Fibroblast of lung (primary cell): ENCODE measurements at places on chromosomes 11 and 22. TPM values are rescaled to one million over a fixed set of nuclear protein-coding genes. Genes with fewer than 3 reads are reported as not detected.
A peak's percentile ranks its signal among the peaks of the same experiment; 100 is the strongest.

ELMOD1 gene
- total RNA-seq: under 0.01 and 0.17 TPM in 2 replicates

UPB1 gene
- under 0.01 TPM in 1 of 2 replicates, not detected in the other for total RNA-seq

C1QTNF5 gene
- 32.0 and 34.4 TPM in 2 replicates for total RNA-seq

ZNRF3 gene
- 2.3 and 2.6 TPM in 2 replicates for total RNA-seq

SLC16A8 gene
- under 0.01 and 0.26 TPM in 2 replicates for total RNA-seq

GLYATL1 gene
- total RNA-seq: 0.33 TPM in 1 of 2 replicates, not detected in the other

LRRC56 gene
- total RNA-seq: 0.77 and 1.3 TPM in 2 replicates

NRIP3 gene
- total RNA-seq: 4.1 and 8.8 TPM in 2 replicates

CCDC157 gene
- total RNA-seq: 1.0 and 1.5 TPM in 2 replicates

POLR3H gene
- 15.4 and 19.7 TPM in 2 replicates for total RNA-seq

GRCh38 chr11:68687986-68688385, 3.6 kb downstream of the GAL start:
- no peak for DNase-seq

DNA sequence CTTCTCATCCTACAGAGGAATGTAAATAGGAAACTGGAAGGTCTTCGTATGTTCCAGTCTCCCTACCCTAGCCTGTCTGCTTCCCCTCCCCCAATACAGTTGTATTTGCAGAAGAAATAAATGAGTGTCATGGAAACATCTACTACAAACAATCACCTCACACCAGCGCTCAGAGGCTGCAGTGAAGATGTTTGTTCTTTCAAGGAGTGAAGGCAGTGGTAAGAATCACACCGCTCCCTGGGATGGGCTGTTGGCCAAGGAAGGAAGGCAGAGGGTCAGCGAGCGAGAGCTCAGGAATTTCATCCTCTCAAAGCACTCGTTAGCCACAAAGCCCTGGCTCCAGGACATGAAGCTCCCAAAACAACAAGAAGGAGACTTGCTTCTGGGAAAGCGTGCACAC, 1.1 kb upstream of the IGSF9B start:
- DNase-seq: peak; percentile 61

DNA sequence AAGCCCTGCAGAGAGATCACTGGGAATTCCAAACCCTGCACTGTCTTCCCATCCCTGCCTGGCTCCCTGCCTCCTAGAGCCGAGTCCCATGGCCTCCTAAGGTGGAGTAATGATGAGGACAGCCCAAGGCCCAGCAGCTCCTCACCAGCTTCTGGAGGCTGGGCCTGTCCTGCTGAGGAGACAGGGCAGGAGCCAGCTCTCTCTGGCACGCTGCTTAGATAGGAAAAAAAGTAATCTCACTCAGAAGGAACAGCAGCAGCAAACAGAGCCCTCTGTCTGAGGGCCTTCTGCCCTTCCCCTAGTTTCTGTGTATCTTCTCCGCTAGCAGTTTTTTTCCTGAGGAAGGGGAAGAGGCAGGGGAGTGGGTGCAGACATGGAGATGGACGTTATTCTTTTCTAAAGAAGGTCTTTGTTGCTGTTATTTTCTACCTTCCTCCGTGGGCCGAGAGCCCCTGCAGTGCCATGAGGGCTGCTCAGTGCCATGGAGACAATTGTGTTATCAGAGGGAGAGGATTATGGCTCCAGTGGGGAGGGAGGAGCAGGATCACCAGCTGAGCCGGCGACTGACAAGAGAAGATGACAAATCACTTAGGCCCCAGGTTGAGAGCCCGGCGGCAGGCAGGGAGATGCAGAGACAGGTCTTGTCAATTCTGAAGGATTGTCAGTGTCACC, 315.3 kb downstream of the BUD13 start:
- DNase-seq: no peak

GRCh38 chr22:41589391-41590241, at the start of gene PMM1:
Gene PMM1 (minus strand): TSS chr22:41589840. CDS start chr22:41589805, 35 bp downstream.
- peak; percentile 99 for DNase-seq

DNA sequence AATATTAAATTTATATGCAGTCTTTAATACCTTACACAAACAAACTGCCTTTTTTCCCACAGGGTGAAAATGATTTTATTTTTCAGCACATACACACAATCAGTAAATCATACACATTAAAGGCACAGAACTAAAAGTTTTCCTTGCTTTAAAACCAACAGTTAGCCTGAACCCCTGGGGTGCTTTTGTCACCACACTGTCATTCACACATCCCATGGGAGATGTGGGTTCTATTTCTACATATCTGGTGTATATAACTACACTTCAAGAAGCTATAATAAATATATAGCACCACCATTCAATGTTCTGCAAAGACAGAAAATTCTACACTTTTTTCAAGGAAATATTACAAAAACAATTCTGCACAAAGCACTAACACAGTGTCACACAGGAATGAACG, 197.0 kb downstream of the GUCY1A2 start:
- DNase-seq: no peak

GRCh38 chr11:124763156-124763947, 1.3 kb upstream of the ESAM start:
- peak; percentile 50 for DNase-seq

DNA sequence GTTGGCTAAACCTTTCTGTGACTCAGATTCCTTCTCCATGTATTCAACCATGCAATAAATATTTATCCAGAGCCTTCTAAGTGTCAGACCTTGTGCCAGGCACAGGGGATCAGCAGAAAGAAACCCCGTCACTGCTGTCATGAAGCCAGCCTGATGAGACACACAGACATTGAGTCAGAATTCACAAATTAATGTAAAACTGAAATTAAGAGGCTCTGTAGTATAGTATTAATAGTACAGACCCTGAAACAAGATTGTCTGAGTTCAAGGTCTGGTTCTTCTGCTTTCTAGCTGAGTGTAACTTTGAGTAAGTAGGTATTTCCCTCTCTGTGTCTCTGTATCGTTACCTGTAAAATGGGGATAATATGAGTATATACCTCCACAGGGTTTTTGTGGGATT, 46.9 kb downstream of the ME3 start:
- no peak for DNase-seq

GRCh38 chr11:16791191-16791961, 52.9 kb downstream of the C11orf58 start:
- peak; percentile 92 for DNase-seq

DNA sequence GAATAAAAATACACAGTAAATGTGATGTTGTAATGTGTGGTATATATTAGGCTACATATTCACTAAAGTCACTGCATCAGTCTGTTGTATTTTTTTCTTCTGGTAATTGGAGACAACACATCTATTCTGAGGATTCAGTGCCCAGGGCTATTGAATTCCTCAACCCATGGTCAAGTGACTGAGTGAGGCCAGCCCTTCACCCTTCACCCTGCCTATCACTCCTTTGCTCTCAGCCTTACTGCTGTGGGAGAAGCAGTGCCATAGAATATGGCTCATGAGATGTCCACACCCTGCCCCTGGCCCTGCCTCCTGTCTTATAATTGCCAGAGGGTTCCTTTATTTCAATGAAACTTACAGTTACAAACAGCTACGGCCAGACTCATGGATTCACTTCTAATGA, 295.6 kb downstream of the NTM start:
- no peak for DNase-seq

DNA sequence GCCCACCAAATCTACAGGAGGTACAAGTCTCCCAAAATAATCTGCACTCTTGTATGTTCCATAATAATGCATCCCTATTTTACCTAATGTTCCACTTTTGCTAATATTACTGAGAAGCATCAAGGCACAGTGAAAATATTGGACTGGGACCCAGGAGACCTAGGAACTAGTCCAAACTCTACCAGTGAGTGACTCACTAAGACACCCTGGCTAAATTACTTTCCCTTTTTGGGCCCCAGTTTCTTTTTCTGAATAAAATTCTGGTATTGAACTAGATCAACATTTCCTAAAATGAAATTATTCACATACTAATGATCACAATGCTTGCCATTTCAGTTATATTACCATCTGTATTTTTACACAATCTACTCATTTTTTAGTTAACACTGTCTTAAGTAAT, 19.6 kb downstream of the THAP12 start:
- DNase-seq: peak; percentile 8

DNA sequence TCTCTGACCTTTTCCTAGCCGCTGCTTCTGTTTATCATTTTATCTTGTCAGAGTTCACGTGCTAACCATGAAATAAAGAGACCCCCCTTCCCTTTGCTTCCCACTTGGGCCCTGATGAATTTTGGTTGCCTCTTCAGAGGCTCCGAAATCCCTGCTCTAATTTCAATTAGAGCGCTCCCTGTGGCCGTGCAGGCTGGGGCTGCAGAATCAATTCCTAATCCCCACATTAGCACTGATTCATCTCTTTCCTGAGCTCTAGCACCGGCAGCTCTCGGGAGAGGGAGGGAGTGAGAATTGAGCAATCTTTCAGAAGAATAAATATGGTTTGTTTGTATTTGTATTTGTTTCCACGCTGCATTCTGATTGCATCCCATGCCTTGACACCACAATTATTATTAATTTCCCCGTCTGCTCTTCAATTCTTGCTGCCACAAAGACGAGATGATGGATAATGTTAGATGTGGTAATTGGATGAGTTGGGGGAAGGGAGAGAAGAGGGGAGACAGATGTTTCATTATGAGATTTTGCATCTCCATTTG, 76.9 kb downstream of the NTM start:
- DNase-seq: no peak

GRCh38 chr22:17241576-17242330, 22.5 kb upstream of the ADA2 start:
- DNase-seq: no peak

DNA sequence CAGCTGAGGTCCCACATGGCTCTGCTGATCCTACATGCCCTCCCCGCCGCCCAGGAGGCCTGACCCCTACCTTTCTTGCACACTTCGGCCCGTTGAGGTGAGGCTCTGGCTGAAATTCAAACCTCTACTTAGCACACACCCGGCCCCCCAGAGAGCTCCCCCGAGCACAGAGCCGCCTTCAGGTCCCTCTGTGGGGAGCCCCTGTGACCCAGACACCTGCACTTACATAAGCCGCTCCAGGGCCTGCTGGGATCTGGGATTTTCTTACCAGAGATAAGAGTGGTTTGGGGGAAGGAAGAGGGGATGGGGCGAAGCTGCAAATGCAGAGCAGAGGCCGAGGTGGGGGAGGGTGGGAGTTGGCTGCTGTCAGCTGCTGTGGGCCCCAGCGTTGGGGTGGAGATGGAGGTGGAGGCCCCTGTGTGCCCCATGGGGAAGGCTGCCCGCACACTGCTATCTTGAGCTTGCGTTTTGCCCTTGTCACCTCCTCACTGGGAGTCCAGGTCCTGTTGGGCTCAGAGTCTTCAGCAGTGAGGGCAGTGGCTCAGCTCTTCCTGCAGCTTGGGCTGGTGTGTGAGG, 30.6 kb downstream of the CAPN1 start:
- DNase-seq: no peak

DNA sequence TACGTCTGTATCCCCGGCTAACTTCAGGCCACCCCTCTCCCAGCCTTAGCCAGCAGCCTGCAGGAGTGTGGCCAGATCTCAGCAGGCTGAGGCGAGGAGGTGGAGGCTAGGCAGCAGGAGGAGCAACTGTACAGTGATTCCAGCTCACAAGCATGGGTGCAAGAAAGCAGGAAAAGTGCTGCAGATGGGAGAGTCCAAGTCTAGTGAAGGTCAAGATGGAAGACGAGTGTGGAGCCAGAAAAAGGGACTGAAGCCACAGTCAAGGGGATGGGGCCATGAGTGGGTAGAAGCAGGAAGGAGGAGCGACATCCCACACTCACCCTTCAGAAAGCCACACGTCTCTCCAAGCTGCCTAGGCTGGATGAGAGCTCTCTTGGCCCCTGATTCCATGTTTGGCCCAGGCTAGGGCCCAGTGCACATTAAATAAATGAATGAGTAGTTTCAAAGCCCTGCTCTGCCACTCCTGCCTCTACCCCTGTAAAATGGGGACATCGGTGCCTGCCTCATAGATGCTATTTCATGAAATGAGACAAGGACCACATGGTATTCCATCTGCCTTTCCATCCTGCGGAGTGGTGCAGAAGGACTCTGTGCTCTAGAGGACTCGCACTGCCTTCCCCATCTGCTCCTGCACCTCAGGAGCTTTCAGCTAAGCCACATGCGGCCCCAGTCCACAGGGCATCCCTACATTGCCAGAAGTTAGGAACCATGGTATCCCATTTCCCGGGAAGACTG, 2.9 kb downstream of the YDJC start:
- DNase-seq: no peak
